ENCODE measurements at places on chromosomes 7 and 10.
A peak's percentile ranks its signal among the peaks of the same experiment; 100 is the strongest.

DNA sequence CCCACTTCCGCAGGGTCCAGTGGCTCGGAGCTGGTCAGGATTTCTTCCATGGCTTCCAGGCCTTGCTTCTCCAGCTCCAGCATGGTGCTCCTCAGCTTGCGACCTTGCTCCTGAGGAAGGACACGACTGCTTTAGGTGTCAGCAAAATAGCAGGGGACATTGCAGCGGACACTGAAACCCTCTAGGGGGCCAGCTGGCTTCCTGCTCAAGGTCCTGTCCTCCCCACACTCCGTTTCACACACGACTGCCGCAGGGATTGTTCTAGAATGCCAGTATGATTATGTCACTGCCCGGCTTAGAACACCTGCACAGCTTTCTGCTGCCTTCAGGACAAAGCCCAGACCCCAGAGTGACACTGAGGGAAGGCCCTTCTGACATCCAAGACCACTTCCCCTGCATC lies 65.6 kb downstream of the SCRN1 start:
- no peak for DNase-seq

DNA sequence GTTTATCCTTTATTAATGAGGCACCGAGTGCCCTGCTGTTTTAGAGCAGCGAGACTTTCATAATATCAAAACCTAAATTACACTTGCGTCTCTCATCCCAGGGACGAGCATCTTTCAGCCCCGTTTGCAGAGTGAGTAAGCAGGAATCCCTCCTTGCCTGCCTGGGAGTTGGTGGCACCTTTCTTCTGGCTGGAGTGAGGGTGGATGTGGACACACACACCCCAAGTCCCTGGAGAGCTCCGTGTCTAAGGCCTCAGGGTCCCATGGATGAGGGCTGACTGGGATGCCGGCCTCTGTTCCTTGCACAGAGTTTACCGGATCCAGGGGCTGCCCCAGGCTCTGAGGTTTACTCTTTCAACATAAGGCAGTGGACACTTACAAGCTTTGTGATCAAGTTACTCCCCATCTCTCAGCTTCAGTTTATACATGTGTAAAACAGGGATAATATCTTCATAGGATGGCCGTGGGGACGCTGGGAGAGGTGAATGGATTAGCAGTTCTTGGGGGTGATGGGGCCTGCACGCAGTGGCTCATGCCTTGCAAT lies 24.5 kb downstream of the POLL start:
- DNase-seq, result no peak

GRCh38 chr10:123069246-123069986 lies 60.6 kb downstream of the ACADSB start:
- peak; percentile 80 for DNase-seq

- DNase-seq, result peak; percentile 35
Measured at GRCh38 chr7:98841179-98841997, 28.4 kb downstream of the TMEM130 start.

GRCh38 chr7:9785211-9785610 lies 1188.5 kb upstream of the PHF14 start:
- no peak for DNase-seq

- no peak for DNase-seq
Measured at GRCh38 chr7:157645539-157645938, 308.7 kb downstream of the DNAJB6 start.

DNA sequence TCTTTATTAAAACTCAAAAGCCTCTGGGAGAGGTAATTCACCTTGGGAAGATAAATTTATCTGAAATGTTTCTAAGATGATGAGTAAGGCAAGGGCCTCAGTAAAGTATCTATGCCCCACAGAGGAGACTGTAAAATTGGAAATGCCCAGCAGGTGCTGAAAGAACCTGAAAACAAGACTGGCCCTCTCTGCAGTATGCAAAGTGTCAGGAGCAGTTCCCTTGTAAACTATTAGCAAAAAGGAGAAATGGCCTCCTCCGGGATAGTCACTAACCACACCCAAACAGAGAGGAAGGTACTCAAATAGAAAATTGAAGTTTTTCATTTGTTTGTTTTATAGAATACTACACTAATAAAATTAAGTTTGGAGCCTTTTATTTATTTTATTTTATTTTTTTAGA lies 81.2 kb downstream of the FZD1 start:
- DNase-seq, result no peak
